ENCODE measurements at places on chromosomes 7 and 10.

DNA sequence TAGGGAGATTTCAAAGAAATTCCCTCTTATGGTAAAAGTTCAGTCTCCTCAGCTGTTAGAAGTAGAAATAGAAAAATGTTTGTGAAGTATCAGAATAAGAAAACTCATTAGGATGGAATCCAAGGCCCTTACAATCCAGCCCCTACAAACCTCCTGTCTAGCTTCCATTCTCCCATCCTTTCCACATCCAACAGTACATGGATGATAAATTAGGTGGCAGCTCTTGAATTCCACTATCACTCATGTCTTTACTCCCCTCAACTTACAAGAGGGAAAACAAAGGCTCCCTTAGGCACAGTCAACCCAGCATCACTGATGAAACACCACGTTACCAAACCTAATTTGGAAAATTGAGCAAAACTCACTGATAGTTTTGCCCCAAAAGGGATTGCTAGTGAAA, 23.0 kb downstream of the FAM13C start:
- peaks cover 16% of the 10 kb centered on the region for H3K4me1 ChIP-seq
- DNase-seq: no peak
- H3K27me3 ChIP-seq: no peaks in the 10 kb centered on the region
- no peak overlapping the region for H3K4me3 ChIP-seq
- peak overlapping the region; percentile 90 for H3K27ac ChIP-seq

GRCh38 chr7:5629941-5630340, 151.5 kb downstream of the RNF216 start:
- H3K4me1 ChIP-seq: no peaks in the 10 kb centered on the region
- H3K27me3 ChIP-seq: no peaks in the 10 kb centered on the region
- H3K4me3 ChIP-seq: no peak overlapping the region
- no peak overlapping the region for H3K27ac ChIP-seq

DNA sequence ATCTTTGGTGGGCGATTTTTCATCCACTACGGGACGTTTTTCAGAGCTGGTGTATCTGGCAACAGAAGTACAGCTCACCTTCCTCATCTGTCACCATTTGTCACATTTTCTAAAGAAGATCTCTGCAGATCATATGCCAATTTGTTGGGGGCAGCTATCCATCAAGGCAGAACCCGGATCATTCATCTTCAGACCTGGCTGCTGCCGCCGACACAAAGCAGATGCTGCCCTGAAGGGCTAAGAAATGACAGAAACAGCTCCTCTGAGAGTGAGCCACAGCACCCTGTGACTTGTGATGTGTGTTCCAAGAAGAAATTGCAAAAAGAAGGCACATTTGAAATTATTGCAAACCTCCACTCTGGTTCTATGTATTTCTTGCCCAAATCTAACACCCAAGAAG, 290.9 kb downstream of the GFRA1 start:
- H3K36me3 ChIP-seq: no peaks in the 10 kb centered on the region
- no peaks in the 10 kb centered on the region for H3K4me1 ChIP-seq
- no peaks in the 10 kb centered on the region for H3K27me3 ChIP-seq
- no peak for DNase-seq
- H3K27ac ChIP-seq: no peak overlapping the region
- no peak overlapping the region for H3K4me3 ChIP-seq

DNA sequence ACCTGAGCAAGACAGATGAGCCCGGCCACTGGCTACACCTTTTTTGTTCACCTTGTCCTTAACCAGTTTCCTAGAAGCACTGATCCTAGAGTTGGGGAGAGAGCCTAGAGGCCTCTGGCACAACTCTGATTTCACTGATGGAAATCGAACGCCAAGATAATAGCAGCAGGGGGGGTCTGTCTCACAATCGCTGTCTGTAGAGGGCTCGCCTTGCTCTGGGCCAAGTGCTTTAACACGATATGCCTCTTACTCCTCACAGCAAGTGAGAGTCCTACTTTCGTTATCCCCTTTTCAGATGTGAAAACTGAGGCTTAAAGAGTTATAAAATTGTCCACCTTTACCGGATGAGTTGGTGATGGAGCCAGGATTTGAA, 472 bp downstream of the RASSF4 start:
- H3K27me3 ChIP-seq: no peaks in the 10 kb centered on the region
- H3K4me3 ChIP-seq: peak overlapping the region; percentile 72
- H3K4me1 ChIP-seq: peaks cover 15% of the 10 kb centered on the region
- DNase-seq: no peak

GRCh38 chr7:117665368-117665767, 185.5 kb downstream of the CFTR start:
- no peaks in the 10 kb centered on the region for H3K27me3 ChIP-seq
- no peak overlapping the region for H3K4me3 ChIP-seq
- H3K4me1 ChIP-seq: no peaks in the 10 kb centered on the region
- no peaks in the 10 kb centered on the region for H3K36me3 ChIP-seq
- DNase-seq: peak; percentile 23

DNA sequence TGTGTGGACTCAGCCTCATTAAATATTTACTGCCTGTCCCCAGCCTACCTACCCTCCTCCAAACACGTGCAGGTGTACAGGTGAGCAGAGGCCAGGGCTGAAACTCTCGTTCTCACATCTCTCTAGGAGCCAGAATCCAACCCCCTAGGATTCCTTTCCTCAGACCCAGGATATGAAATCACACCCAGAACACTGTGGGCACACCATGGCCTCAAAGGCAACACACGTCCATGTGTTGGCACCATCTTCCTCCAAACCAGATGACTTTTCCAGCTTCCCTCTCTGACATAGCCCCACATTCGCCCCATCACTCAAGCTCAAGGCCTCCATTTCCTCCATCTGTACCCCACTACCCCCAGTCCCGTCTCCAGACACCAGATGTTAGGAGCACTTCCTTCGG, 51.8 kb upstream of the DUSP5 start:
- no peak overlapping the region for H3K4me3 ChIP-seq
- no peaks in the 10 kb centered on the region for H3K27me3 ChIP-seq
- no peaks in the 10 kb centered on the region for H3K36me3 ChIP-seq
- H3K4me1 ChIP-seq: no peaks in the 10 kb centered on the region
